ENCODE measurements at places on chromosomes 5 and 9.

DNA sequence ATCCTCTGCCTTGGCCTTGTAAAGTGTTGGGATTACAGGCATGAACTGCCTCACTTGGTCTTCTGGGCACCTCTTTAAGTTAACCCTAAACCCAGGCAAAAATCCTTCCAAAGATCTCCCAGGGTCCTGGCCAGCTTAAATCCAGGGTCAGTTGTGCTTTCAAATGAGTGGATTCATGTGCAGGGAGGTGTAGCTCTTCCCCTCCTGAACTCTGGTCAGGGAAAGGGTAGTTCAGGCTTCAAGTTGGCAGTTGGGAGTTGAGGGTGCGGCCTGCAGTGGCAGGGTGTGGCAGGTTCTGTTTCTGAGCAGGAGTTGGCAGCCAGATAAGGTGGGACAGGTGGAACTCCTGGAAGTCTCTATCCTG, 3.6 kb downstream of the HNRNPAB start:
- DNase-seq = no peak

GRCh38 chr5:72191404-72191803, 84.1 kb downstream of the MAP1B start:
- DNase-seq = no peak

DNA sequence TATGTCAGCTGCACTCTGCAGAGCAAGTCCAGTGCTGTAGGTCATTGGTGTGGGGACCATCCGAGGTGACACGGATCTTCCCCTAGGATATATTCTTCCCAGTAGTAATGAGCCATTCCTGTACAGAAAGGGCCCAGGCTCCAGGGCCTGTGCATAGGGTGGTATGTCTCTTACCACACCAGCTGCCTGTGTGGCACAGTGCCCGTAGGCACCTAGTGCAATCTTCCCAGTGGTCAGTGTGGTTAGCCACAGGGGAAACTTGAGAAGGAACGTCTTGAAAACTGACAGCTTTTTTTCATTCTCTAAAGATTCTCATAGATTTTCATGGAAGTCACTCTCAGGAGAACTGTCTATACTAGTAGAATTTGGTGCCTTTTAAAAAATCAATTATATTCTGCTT, 39.8 kb downstream of the CYSTM1 start:
- no peak for DNase-seq

- DNase-seq = no peak
These were observed 1.4 kb upstream of the GLRX start for GRCh38 chr5:95823738-95824609.

DNA sequence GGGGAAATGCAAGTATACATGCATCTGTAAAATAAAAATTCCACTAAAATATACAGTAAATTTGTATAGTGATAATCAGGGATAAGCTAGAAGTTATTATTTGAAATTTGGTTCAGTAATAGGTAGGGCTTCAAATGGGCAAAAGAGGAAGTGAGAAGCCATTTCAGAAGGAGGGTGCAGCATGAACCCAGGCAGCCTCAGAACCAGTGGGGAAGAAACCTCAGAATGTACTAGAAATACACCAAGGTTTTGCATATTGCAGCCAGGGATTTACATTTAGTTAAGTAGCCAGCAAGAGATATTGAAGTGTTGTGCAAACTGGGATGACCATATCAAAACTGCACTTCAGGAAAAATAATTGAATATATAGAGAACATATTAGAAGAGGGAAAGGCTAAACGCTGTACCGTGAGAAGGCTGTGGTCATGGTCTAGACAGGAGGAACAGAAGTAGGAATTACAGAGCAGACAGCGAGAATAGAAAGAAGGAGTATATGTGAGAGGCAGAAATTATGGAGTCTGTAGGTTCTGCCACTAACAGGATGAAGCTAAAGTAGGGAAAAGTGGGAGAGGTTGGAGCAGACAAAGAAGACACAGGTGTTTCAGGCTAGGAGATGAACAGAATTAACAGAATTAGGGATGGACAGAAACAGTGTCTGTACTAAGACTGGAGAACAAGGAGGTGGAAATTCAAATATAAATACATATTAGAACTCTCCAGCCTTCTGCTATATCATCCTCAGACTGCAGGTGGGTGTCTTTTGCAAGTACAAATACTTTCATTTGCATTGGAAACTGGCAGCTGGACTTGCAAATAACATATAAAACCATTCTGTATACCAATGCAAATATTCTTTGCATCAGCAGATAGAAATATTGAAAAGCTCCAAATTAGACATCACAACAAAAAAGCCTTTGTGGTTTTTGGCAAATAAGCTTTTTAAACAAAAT, 335.6 kb downstream of the ZNF608 start:
- DNase-seq = no peak

- no peak for DNase-seq
These were observed 119.0 kb downstream of the TRIM32 start for GRCh38 chr9:116806075-116806474.

DNA sequence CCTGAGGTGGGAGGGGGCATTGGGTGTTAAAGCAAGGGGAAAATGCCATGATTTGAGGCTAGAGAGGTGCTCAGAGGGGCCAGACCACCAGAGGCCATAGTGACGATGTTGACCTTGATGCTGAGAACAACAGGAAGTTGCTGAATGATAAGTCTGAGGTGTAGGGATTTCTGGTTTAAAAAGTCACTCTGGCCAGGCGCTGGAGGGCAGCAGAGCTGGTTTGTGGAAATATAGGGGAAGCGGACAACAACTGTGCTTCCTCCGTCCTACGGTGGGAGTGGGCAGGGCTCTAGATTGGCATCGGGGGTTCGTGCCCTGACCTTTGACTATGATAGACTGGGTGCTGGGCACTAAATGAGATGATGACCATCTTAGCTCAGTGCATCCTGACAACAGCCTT, 44.7 kb downstream of the STOM start:
- DNase-seq = no peak

GRCh38 chr5:148384380-148384737, 601 bp downstream of the FBXO38 start:
- no peak for DNase-seq

- no peak for DNase-seq
These were observed 82.0 kb downstream of the ADGRV1 start for GRCh38 chr5:90640484-90641059.

GRCh38 chr5:33829430-33829829, 62.4 kb downstream of the ADAMTS12 start:
- DNase-seq = no peak

DNA sequence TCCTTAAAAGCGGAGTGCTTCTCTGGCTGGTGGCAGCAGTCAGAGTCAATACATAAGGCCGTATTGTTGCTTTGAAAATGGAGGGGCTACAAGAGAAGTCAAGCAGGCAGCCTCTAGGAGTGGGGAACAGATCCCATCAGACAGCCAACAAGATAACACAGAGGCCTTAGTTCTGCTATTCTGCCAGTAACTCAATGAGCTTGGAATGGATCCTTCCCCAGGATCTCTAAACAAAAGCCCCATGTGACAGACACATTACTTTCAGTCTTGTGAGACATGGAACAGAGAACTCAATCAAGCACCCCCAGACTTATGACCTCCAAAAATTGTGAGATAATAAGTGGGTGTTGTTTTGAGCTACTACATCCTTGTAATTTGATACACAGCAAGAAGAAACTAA, 158.6 kb downstream of the RFX3 start:
- DNase-seq = no peak

DNA sequence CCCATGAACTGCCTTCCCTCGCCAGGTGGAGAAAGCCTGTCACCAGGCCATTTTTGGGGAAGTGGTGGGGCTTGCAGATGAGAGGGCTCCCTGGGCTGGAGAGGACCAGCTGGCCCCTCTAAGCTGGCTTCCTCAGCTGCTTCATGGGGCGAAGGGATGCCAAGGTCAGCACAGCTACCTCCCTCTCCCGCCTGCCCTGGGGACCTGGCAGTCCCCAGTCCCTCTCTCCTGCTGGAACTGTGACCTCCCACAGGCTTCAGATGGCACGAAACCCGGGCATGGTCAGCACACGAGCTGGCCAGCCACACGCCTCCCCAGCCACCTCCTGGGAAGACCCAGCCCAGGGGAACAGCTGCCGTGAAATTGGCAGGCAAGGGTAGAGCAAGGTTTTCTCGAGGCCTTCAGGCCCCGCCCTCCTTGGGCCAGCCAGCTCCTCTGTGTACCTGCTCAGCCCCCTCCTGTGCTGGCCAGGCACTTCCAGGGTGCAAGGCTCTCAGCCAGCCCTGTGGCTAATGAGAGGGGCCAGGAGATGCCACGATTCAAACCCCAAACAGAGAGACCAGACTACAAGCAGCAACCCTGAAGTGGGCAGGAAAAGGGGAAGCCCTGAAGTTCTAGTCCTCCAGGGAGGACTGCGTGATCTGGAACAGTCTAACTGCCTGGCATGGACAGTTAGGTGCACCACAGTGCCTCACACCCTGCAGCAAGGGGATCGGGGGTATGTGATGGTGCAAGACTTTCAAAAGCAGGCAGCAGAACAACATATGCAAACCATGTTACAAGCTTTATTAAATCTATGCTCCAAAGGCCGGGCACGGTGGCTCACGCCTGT, 12.9 kb downstream of the PLPP7 start:
- no peak for DNase-seq

GRCh38 chr9:134475011-134475790, 148.9 kb downstream of the RXRA start:
- no peak for DNase-seq

GRCh38 chr5:108634010-108634616, 113.6 kb upstream of the FER start:
- DNase-seq = no peak

DNA sequence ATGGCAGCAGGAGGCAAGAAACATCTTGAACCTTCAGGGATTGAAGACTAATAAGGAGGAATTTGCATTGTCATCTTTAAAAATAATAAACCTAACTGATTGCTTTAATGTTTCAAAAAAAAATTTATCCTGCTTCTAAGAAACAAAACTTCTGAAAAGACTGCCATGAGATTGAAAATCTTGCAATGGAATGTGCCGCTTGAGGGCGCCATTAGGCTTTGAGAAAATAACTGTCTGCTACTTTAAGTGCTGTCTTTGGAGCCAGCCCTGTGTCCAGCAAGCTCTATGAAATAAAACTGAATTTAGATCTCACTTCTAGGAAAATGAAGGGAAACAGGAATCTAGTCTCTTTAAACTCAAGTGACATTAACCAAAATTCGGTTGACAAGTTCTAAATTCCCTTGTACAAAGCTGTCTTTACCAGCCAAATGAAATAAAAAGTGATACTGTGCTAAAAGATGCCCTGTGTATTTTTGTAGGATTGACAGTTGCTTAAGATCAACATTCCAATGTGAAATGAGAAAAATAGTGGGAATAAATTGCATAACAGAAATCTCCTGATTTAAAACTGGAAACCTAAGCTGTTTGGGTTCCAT, 79.4 kb downstream of the ESM1 start:
- DNase-seq = no peak

Measured in activated gamma-delta T cell (primary cell).